ENCODE measurements at places on chromosomes 11 and 22.

DNA sequence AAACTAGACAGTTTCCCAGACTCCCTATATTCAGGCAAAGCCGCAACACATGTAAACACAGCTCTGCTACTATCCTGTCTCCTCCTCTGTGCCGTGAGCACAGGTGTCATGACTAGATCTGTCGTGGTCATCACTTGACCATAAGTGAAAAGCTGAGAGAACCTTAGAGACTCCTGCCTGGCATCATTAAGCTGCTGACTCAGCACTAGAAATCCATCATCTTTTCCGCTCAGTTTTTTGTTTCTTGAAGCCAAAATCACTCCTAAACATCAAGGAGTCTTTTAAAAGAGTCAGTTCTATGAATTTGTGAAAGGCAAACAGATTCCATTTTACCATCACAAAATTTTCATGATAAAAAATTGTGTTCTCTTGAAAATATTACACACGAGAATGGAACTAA, 102.5 kb upstream of the TP53AIP1 start:
- no peak for DNase-seq

- DNase-seq: no peak
Measured at GRCh38 chr11:65172600-65172999, 2.6 kb downstream of the SPDYC start.

DNA sequence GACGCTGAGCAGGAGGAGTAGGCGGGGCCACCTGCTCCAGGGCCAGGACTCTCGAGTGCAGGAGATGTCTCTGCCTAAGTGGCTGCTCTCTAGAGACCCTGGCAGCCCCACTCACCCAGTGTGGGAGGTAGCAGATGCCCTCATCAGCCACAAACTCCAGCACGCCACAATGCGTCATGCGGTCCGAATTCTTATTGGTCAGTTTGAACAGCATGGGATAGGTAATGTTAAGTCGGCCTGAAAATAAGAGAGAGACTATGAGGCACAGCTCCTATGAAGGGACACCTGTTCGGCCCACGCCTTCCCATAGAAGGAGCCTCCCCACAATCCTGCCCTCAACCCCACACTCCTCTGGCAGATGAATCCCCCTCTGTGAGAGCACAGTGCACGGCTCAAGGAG, 7.4 kb downstream of the UFD1 start:
- no peak for DNase-seq

- no peak for DNase-seq
Measured at GRCh38 chr11:33877038-33877437, 14.8 kb downstream of the LMO2 start.

DNA sequence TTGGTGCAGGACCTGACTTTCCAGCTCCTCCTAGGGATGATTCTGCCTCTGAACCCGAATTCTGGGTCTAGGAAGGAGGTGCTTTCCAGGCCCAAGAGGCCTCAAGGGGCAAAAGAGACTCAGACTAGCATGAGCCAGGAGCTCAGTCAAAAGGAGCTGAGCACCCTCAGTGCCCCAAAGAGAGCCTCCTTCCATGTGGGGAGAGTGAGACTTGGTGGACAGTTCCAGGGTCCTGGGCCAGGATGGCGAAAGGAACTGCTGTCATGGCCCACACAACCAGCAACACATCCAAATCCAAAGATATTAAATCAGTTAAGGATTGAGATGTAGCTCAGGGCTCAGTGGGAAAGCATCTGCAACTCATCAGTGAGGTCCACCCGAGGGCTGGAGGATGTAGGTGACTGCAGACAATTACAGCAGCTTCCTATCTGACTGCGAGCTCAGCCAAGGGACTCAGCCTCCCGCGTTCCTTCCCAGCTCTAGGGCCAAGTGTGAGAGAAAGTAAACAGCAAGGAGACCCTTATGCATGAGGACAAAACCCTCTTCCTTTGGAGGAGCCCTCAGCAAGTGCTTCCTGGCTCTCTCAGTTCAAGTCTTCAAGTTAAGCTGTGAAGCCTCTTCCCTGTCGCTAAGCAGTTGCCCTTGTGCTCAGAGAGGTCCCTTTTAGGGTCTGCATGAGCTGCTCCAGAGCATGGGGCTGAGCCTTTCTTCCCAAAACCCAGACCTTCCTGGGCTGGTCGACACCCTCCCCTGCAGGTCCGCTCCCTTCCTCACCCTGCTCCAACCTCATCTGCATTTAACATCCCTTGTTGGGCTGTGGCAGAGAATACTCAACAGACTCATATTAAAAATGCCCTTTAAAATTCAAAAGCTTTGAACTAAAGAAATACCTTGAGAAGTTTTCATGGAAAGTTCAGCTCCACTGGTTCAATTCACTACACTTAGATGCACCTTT, 35.8 kb downstream of the C11orf58 start:
- DNase-seq: no peak
